ENCODE measurements at places on chromosomes 6 and 20.

GRCh38 chr6:33199687-33200218, 712 bp downstream of the RXRB start:
- peak; percentile 63 for DNase-seq

GRCh38 chr6:40796260-40797221, 209.4 kb upstream of the LRFN2 start:
- no peak for DNase-seq

- no peak for DNase-seq
Observed at GRCh38 chr20:41139227-41140093, 2.1 kb downstream of the PLCG1 start.

- DNase-seq, result no peak
Observed at GRCh38 chr6:30097902-30098768, 14.8 kb downstream of the TRIM31 start.

GRCh38 chr6:4280707-4281106, 145.3 kb upstream of the ECI2 start:
- no peak for DNase-seq
